ENCODE measurements at places on chromosomes 6 and 20.

GRCh38 chr6:72371473-72371872 lies 250.4 kb upstream of the KCNQ5 start:
- DNase-seq: no peak

- DNase-seq: no peak
Measured at GRCh38 chr20:47143657-47144056, 212.8 kb downstream of the ZMYND8 start.

DNA sequence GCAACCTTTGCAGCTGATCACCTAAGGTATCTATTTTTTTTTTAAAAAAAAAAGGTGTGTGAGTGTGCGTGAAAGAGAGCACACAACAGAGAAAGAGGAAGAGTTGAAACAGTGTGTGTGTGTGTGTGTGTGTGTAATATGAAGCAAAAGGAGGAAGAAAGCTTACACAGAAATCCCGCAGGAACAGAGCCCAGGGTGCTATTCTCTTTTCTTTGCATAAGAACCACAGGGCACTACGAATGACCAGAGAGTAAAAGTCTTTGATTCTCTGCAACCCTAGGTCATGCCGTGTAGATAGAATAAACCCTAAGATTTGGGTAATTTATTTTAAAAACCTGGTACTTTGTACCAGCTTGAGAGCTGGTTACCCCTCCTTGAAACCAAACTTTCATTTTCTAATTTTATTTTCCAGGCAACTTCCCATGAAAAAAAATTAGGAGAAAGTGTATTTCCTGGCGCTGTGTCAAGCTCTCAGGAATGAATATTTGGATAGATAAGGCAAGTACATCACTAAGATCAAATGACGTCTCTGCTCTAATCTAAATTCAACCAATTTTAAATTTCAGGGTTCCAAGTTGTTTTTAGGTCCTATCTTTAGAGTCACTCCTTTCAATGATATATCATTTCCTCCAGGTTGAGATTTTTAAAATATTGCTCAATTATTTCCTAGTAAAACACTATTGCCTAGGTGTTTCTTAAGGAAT lies 47.9 kb upstream of the ID4 start:
- DNase-seq: no peak

DNA sequence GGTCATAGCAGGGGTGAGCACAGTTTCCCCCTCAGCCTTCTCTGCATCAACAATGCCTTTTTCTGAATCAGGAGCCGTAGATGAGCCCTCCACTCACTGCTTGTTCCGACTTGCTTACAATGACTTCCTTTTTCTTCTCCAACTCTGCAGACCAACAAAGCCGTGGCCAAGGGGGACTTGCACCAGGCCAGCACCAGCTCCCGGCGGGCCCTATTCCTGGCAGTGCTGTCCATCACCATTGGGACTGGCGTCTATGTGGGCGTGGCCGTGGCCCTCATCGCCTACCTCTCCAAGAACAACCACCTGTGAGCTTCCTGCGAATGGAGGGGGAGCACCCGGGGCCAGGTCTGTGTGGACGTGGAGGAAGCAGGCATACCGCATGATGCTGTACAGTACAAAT lies 195.8 kb downstream of the SYNDIG1 start:
- DNase-seq: no peak

DNA sequence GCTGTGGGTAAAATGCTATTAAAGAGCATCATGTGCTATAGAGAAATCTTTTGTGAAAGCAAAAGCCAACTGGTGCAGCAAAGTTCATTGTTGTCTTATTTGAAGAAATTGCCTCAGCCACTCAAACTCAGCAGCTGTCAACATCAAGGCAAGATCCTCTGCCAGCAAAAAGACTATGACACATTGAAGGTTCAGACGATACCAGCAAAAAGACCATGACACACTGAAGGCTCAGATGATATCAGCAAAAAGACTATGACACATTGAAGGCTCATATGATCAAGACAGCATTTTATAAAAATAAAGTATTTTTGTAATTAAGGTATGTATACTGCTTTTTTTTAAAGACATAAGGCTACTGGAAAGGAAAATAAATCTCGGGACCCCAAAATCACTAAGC lies 118.4 kb upstream of the RUNX2 start:
- DNase-seq: no peak

- no peak for DNase-seq
Measured at GRCh38 chr6:31702405-31702818, 712 bp downstream of the ABHD16A start.

GRCh38 chr6:110554441-110554840 lies 78.0 kb upstream of the SLC22A16 start:
- DNase-seq: no peak

- no peak for DNase-seq
Measured at GRCh38 chr6:130760006-130760405, 67.2 kb upstream of the SMLR1 start.

DNA sequence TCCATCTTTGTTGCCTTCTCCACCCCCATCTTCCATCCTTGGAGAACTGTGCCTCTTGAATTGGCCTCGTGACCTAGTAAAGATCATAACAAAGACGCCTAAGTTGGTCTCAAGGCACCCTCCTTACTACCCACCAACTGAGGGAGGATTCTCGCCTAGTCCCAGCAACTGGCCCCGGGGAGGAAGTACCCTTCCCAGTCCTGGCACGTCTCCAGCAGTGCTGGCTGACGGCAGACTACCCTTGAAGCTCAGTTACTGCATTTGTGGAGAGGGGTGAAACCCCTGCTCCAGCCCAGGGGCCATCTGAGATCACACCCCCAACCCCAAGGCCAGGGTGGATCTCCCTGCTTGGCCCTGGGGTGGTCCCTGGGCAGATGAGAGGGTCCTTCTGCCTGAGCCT lies 2.1 kb upstream of the OSBPL2 start:
- no peak for DNase-seq

DNA sequence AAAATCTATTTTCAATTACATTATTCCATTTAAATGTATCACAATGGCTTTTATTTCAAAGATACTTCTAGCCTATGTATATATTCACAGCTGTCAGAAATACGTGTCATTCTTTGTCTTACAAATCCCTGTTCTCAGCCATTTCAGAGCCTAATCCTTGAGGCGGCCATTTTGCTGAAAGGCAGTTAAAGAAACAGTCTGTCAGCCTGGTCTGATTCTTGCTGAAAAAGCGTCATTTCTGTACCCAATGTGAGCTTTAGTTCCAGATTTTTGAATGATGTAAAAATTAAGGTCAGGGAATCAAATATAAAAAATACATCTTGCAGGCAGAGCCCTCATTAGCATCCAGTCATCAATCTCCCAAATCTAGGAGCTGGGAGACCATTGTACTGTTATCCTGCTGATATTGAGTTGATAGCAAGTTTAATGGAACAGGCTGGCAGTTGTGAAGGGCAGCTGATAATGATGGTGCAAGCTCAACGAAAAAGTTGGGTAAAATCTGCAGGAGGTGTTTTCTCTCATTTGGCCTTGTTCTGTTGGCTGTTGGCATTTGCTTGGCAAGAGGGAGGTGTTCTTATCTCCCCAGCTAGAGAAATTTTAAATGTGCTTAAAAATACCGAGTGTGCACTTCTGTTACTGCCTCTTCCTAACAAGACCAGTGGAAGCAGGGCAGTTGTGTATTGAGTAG lies 314.8 kb downstream of the SOX4 start:
- DNase-seq: no peak

GRCh38 chr6:75673884-75674283 lies 72.2 kb downstream of the SENP6 start:
- DNase-seq: no peak

- DNase-seq: no peak
Measured at GRCh38 chr20:5362771-5363170, 46.0 kb upstream of the PROKR2 start.

DNA sequence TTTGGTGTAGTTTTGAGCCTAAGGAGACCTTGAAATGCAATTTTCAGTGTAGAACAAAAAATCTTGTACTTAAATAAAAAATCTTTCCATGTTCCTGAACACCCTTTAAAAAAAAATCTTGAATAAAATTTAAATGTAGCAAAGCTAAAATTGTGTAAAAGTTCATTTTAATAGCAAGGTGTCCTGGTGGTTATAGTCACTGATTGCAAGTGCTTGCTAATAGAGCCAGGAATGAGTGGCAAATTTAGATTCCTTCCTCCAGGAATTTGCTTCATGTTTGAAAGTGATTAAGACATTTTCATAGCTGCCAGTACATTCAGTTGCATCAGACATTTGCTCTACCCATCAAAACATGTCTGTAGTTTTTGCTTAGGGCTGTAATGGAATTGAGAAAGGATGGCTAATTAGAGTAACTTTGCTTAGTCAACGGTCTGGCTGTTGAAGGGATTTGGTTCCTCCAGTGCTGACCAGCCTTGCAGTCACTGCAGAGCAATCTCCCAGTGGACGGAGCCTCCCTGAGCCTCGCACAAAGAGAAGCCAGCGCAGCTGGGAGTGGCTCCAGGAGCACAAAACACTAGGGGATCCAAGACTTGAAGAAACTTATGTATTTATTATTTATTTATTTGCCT lies 36.5 kb downstream of the AKAP12 start:
- no peak for DNase-seq

- no peak for DNase-seq
Measured at GRCh38 chr6:144153260-144153659, 2.9 kb downstream of the STX11 start.

- no peak for DNase-seq
Measured at GRCh38 chr6:166750108-166750793, 123.2 kb upstream of the RPS6KA2 start.

DNA sequence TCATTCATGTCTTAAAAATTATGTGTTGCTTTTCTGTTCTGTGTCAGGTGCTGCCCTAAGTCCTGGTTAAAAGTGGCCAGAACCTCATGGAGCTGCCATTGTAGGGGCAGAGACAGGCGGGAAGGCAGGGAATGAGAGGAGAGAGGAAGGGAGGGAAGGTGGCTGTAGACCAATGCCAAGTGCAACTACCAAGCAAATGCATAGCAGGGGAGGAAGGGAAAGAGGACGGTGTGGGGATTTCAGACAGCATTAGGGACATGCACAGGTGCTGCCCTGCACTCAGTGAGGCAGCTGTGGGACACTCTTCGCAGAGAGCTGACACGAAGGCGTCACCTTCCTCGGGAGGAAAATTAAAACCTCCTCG lies 21.0 kb downstream of the GGTLC1 start:
- DNase-seq: no peak

GRCh38 chr6:35728683-35729678 lies 7.9 kb upstream of the ARMC12 start:
- DNase-seq: peak; percentile 43

- no peak for DNase-seq
Measured at GRCh38 chr6:15312500-15312899, 66.6 kb downstream of the JARID2 start.

- DNase-seq: no peak
Measured at GRCh38 chr6:80183019-80183795, 76.7 kb downstream of the BCKDHB start.

- peak; percentile 54 for DNase-seq
Measured at GRCh38 chr6:36539814-36540568, 7.3 kb downstream of the STK38 start.

DNA sequence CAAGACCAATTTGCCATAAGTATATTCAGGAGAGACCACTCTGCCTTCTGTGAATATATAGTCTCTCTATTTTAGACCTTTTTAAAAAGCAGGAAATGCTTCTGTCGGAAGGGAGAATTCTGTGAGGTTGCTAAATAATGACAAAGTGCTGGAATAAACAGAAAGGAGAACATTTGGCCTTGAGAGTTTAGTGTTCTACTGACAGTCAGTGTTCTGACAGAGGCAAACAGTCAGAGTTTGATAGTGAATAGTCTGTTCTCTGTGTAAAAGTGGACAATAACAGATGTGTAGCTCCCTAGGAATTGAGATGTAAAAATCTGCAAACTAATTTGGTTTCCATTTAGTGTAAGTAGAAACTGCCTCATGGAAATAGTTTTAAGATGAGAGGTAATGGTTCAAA lies 220.7 kb downstream of the PHF3 start:
- DNase-seq: no peak

DNA sequence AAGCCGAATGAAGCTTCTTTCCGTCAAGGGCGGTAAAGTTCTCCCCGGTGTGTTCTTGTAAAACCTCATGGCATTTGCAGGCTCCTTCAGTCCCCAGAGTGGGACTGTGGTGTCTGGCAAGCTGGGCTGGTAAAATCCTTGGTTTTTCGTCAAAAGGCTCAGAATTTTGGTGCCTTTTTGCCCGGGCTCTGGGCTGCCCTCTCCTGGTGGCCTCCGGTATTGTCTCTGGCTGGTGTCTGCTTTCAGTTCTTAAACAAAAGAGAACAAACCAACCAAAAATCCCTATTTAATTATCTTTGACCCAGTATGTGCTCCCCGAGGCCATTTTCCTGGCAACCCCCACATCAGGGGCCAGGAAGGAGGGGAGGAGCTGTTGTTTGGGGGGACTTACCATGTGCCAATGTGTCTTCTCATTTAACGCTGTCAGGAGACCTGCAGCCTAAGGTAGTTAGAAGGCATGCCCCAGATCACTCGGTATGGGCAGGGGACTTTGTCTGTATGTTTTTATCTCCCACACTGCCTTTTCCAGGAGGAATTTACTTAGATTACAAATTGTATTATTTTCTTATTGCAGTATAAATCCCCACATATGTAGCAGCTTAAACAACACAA lies 11.1 kb downstream of the CDH4 start:
- no peak for DNase-seq

DNA sequence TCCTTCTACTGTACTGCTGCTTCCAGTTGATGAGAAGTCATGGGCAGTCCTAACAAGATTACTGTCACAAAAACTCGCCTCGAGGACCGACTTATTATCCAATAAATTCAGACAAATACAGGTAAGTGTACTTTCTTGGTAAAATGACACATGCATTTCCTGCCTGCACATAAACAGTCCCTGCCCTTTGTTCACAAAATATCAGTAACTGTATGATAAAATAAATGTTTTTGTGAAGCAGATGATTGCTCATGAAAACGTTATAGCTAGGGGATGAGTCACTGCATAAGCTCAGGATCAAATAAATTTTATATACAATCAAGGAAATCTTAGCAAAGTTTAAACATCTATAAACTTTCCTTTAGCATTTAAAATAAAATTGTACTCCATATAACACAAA lies 164.5 kb upstream of the RIPOR2 start:
- no peak for DNase-seq

GRCh38 chr6:77650098-77650663 lies 2.7 kb upstream of the MEI4 start:
- DNase-seq: no peak

DNA sequence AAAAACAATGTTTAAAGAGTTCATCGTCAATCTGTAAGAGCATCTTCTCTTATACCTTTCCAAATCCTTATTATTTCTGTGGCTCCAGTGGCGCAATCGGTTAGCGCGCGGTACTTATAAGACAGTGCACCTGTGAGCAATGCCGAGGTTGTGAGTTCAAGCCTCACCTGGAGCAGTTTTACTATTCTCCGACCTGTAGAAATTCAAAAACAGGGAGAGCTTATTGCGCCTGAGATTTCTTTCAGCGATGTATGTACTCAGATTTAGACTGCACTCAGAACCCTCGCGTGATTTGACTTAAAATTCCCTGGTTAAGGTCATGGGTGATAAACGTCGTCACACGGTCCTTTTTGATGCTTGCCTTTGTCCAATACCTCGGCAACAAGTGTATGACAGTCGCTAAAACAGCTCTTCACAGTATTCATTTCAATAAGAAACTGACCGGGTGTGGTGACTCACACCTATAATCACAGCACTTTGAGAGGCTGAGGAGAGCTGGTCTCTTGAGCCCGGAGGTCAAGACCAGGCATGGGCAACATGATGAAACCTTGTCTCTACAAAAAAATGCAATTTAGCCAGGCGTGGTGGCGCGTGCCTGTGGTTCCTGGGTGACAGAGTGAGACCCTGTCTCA lies 11.9 kb downstream of the GPX5 start:
- DNase-seq: peak; percentile 35

Data from central memory CD4-positive, alpha-beta T cell (primary cell).